Stimulated activated CD4-positive, alpha-beta T cell treated with anti-CD3 and anti-CD28 coated beads, Interleukin-1b, Interleukin-23, amount 100 ng/mL, for 24 hours (primary cell): ENCODE measurements at places on chromosomes 2 and 18.

DNA sequence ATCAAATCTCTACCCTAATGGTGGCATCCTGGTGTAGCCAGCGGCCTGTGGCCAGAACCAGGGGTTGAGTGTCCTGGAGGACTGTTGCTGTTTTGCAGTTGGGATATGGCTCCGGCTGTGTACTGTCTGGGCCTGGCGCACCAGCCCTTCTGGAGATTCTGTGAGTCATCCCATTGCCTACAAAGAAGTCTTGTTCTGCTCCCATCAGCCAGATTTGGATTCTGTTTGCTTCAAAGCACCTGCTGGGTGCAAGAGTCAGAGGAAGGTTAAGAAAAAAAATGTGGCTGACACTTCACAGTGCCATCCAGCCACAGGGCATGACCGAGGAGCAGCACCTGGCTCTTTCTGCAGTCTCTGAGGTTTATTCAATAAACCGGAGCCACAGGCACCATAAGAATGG lies 41.0 kb upstream of the ASAP2 start:
- DNase-seq: no peak

DNA sequence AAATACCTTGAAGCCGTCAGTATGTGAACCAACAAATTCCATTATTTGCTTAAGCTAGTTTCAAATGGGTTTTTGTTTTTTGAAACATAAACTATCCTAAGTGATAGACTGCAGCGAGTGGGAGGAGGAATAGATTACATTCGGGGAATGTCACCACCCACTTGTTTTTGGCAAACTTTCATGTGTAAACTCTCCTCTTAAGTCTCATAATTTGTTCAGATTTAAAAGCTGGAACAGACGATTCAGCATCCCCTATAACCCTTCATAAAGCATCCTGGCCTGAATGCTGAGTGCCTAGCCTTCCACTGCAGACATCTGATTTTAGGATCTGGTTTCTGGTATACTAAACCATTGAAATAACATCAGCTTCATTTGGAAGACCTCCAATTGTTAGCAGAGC lies 51.0 kb downstream of the CPO start:
- no peak for DNase-seq

- DNase-seq: no peak
Measured at GRCh38 chr18:22165049-22165602, 4.3 kb upstream of the GATA6 start.

DNA sequence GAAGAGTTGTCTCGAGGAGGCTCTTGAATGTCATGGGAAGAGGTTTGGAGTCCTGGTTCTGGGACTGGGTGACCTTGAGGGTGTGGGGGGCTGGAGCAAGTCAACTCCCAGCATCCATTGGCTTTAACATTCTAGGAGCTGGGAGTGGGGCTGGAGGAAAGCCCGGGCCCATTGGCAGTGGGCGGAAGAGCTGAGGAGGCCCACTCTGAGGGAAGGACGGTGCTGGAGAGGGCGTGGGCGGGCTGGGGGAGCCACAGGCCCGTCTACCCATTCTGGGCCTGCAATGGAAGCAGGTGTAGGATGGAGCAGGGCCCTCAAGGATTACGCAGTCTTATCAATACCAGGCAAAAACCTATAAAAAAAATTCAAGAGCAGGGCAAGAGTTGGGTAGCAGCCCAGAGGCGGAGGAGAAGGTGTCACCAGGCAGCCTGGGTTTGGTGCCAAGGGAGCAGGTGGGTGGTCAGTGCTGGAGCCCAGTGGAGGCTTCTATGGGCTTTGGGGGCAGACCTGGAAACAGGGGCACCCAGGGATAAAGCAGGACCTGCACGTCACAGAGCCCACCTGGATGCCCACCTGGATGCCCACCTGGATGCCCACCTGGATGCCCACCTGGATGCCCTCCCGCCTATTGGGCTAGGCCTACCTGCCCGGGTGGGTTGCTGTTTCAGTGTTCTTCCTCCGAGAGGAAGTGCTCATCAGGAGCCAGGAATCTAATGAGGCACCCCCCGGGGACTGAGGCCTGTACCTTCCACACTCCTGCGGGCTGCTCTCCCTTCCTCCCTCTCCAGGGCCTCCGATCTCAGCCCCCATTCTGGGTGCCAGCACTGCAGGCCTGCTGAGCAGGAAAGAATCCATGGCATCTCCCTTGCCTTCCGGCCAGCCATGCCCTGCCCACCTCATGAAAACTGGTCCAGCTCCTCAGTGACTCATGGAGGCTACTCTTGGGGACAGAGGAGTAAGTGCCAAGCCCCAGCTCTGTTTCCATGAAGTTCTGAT lies 71.3 kb downstream of the CTIF start:
- no peak for DNase-seq

DNA sequence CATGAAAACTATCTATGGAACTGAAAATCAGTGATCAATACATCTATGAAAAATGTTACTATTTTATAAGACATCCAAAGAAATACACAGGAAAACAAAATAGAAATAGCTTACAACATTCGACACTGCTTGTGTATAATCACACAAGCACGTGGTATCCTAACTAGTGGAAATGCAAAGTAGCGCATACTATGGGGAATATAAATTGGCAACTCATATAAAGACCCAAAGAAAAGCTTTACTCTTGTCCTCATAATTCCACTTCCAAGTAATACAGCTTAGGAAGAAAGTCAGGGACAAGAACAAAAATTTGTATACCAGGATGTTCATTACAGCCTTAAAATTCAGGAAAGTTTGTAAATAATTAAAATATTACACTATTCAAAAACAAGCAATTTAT lies 384.6 kb downstream of the NRXN1 start:
- no peak for DNase-seq

DNA sequence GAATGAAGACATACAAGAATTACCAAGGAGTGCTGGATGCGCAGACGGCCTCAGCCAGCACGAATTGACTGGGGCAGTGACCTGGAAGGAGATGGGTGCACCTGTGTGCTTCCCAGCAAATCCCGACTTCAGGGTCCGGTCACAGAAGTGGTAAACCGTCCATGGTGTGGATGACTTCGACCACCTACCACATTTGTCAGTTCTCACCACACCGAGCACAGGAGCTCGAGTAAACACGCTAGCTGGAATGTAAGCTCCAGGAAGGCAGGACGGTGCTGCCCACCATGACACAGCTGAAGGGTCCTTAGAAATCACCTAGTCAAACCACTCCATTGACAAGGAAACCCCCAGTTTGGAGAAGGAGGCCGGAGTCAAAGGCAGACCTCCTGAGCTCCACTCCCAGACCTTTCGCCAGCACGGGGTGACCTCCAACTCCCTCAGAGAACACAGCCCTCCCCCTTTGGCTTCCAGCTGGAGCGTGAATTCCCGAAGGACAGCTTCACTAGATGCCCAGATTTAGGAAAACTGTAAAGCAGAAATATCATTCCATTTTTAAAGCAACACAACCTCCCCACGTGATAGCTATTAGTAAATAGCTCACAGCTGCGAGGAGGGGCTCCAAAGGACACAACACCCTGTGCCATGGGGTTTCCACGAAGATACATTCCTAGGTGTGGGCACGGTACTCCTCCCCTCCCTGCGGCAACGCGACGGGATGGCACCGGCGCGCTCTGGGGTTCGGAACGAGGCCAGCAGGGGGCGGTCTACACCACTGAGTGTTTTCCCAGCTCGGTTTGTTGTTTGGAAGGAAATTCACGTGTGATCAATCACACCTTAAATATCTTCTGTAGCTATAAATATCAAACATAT lies 34.1 kb upstream of the GNAL start:
- DNase-seq: peak; percentile 38

- no peak for DNase-seq
Measured at GRCh38 chr2:238220892-238221521, 17.5 kb upstream of the ILKAP start.

DNA sequence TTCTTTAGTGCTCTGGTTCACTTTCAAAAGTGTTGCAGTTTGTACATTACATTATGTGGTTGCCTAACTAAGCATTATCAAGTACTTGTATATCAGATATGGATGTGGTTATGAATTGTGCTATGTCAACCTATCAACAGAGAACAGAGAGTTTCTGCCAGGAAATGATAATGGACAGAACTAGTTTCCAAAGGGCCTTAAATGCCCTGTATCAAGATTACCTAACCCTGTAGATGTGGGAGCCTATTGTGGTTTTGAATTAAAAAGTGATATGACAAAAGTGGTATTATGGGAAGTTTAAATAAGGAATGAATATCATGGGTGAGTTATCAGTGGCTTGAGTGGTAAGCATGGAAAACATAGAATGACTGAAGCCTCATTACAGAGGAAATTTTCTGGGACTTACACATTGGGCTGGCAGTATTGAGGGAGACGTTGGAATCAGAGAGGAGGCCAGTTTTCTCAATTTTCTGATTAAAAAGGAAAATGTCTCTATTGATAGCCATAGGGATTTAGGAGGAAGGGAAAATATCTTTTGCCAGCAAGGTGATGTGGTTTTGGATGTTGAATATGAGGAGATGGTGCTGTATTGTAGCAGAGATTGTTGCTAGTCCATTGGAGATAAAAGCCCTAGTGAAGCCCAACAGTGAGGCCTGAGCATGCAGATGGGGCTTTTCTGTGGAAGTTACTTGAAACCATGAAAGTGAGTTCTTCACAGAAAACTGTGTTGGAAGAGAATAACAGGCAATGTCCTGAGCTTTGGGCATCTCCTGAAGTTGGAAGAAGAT lies 140.7 kb downstream of the TTC27 start:
- no peak for DNase-seq

DNA sequence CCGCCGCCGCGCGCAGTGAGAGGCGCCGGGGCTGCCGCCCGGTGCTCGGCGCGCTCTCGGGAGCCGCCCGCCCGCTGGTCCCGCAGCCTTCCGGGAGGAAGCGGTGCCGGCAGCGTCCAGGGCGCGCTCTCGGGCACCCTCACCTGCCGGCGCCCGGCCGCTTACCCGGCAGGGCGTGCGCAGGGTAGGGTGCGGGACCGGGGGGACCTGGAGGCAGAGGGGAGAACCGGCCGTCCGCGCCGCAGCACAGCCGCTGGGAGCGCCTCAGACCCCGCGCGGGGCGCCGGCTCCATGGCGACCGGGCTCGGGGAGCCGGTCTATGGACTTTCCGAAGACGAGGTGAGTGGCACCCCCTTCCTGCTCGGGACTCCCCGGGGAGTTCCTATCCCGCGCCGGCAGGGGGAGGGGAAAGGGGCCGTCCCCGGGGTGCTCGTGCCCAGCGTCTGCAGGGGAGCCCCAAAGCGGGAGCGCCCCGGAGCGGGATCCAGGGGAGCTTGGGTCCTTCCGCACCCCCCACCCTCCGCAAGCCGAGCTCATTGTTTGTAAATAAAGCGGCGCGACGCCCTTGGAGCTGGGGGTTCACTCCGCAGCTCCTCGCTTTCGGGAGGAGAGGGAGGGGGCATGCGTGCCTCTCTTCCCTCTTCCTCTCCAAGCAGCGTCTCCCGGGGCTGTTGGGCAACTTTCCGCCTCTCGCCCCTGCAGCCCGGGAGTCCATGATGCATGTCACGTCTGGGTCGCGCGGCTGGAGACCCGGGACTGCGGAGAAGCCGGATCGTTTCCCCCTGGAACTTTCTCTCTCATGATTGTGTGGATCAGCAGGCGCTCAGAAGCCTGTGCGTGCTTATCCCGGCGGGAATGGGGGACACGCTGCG lies 580 bp downstream of the NEDD4L start:
- peak; percentile 33 for DNase-seq

- DNase-seq: no peak
Measured at GRCh38 chr2:209367075-209367747, 56.6 kb upstream of the MAP2 start.

DNA sequence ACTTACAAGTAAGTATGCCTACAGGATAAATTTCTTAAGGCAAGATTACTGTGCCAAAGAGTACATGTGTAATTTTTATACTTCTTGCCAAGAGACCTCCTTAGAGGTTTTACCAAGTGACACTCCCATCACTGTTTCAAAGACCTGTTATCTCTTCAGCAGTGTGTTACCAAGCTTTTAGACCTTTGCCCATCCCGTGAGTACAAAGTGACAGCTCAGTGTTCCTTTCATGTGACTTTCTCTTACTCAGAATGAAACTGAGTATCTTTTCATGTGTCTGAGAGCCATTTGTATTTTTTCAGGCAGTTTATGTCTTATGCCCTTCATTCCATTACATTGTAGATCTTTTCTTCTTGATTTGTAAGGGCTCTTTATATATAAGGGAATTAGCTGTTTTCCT lies 287.5 kb upstream of the SALL3 start:
- DNase-seq: no peak

DNA sequence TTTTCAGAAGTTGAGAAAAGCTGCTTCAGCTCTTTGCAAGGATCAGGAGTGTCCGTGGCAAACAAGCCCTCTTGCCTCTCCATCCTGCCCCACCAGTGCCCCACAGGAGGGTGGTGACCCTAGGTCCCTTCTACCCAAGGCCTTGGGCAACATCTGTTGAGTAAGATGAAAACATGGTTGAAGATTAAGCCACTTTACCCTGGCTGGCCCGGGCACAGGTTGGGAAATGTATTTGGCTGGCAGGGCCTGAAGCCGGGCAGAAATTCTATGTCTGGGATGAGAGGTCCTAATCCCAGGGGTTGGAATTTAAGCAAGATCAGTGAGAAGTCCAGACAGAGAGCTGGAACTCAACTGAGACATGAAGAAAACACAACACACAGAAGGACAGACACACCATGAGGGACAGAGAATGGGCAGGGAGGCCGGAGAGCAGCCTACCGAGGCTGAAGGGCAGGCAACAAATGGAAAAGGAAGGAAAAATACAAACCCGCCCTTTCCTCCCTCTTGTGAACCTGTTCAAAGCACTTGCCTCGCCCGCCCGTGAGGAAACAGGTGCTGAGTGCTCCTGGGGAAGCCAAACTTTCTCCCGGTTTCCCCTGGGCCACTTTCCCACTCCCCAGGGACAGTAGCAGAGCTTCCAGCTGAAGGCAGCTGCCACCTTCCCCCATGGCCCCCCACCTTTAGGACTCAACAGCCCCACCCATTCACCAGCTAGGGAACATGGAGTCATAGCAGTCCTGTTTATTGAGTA lies 86.1 kb downstream of the TNS1 start:
- DNase-seq: no peak

DNA sequence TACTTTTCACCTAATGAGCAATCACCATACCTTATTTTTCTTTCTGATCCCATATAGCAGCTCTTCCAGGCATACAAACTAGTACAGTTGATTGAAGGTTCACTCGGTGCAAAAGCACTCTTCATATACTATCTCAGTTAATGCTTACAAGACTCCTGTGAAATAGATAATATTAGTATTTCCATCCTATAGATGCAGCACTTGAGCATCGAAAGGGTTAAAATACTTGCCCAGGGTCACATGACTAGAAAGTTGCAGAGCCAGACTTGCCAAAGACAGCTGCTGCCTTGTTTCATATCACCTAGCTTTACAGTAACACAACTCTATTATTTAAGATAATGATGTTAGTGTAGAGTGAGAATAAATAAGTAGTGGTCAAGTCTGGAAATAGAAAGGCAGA lies 466.0 kb upstream of the TNP1 start:
- DNase-seq: no peak

DNA sequence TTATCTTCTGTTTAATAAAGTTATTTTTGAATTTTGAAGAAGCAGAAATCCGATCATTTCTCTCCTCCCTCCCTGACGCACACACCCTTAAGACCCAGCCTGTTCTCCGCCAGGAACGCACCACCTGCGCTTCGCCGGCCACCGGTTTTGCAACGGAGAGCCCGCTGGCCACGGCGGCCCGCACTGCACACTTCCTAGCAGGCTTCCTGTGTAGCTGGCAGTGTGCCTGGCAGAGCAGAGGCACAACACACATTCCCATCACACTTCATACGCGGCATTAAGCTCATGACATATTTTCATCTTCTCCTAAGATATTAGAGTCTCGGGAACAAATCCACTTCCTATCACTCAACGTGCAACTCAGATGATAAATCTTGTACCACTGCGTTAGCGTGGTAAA lies 148.0 kb downstream of the HDAC4 start:
- DNase-seq: no peak
